ENCODE measurements at places on chromosomes 4 and X.

GRCh38 chrX:11458170-11458569 is 165.0 kb downstream of the AMELX start:
- no peak for DNase-seq

DNA sequence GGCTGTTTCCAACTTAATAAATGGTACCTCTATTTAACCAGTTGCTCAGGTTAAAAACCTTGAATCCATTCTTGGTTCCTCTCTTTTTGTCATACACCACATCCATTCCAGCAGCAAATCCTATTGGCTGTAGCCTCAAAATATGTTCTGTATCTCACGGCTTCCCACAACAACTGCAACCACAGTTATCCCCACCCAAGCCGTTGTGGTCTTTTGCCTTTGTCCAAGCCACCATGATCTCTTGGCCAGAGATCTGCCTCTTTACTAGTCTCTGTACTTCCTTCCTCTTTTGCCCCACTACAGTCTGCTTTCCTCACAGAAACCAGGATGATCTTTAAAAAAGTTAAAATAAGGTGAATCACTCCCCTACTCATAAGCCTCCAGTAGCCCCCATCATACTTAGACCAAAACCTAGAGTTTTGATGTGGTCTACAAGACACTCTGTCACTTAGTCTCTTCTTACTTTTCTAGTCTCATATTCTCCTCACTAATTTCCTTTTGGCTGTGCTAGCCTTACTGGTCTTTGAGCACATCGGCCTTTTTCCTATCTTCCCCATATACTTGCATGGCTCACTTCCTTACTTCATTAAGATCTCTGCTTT is 10.3 kb downstream of the MAOA start:
- DNase-seq = peak; percentile 10

GRCh38 chr4:1238676-1239000 is 10.3 kb downstream of the CTBP1 start:
- DNase-seq = no peak

DNA sequence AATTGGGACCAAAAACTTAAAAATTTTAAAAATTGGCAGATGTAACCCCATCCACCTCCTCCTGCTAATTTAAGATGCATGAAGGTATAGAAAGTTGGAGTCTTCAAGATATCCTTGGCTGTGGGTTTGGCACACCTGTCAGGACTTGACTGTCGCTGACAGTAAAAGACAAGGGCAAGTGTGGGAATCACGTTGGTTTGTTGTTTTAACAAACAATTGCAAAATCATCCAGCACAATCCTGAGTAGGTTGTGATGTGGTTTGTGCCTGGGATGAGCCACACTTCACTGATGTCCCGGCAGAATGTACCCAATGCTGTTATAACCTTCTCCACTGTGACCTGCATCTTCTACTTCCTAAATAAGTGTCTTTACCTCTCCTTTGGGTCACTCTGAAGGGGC is 24.0 kb downstream of the HOPX start:
- DNase-seq = no peak

- DNase-seq = no peak
Observed at GRCh38 chr4:100605144-100605543, 87.3 kb upstream of the EMCN start.

DNA sequence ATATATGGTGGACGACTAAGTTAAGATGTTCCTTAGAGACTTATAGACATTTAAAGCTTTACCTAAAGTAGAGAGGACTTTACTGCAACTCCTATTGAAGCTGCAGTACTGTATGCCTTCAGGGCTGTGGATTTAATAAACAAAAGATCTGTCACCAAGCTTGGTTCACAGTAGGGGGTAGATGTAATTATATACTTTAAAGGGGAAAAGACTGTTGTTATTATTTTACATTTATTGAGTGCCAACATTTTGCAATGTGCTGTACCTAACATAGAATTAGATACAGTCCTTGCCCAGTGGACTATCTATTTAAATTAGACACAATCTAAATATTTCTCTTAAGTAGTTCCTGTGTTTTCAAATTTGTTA is 67.2 kb downstream of the SLIT2 start:
- DNase-seq = no peak

GRCh38 chrX:65821721-65822496 is 154.5 kb downstream of the MSN start:
- DNase-seq = peak; percentile 25

DNA sequence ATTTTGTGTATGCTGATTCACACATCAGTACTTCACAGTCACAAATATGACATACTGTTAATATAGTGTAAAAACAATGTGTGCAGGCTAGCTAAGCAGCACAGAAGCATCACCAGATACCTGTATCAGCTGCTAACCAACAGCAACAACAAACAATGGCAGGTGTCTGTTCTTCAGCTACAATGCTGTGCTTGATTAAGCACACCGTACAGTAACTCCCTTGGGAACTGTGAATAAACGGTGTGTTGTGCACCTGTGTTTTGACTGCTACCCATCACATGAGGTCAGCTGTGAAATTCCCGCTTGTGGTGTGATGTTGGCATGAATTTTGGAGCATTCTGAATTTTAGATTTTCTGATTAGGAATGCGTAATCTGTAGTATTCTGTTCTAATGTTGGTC is 379.7 kb upstream of the FAT1 start:
- no peak for DNase-seq

- DNase-seq = no peak
Observed at GRCh38 chr4:107069049-107069448, 32.9 kb upstream of the DKK2 start.

GRCh38 chrX:63250253-63250868 is 100.8 kb downstream of the SPIN4 start:
- DNase-seq = peak; percentile 69

DNA sequence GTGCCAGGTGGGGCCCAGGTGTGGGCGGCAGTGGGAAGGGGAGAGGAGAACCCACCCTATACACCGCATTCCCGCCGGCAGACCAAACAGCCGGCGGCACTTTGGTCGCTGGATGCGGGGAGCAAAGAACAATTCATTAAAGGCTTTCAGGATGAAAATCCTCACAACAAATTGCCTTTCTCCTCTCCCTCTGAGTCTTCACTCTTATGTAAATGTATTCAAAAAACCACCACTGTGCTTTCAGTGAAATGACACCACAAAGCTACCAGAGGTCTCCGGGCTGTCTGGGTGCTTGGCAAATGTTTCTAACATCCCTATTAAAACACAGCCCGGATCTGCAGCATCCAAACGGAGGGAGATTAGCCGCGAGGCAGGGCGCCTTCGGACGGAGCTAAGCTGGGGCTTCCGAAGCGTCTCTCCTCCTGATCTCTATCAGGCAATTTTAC is 171.8 kb upstream of the TBL1X start:
- DNase-seq = no peak

DNA sequence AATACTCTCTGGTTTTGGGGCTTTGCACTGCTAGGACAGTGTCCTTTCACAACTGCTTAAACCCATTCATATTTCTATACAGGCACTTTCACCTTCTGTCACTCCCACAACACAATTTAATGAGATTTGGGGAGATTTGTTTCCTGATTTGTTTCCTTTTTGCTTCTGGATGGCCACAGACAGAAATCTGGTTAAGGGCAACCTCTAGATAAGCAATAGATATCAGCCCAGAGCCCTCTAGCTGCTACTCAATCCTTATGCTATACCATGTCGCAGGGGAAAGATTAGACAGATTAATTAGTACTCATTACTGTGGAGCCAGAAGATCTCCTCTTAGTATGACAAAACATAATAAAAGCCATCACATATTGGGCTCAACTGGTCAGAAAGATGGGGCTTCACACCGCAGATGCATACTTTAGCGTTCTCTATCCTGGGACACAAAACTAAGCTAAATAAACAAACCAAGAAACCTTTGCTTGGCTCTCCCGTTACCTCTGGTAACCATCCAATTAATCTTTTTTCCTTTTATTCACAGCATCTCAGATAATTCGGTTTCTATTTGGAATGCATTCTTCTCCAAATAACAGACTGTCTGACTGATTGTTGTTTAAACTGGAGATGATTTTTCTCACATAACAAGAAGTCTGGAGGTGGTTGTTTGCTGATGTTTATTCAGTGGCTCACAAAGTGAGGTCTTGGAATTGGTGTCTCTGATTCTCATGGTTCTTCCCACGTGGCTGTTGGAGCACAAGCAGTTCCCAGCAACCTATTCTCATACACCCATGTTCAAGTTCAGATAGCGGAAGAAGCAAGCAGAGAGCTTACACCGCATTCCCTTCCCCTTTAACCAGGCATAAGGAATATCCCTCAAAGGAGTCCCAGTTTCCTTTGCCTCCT is 41.0 kb upstream of the ZNF330 start:
- DNase-seq = no peak

DNA sequence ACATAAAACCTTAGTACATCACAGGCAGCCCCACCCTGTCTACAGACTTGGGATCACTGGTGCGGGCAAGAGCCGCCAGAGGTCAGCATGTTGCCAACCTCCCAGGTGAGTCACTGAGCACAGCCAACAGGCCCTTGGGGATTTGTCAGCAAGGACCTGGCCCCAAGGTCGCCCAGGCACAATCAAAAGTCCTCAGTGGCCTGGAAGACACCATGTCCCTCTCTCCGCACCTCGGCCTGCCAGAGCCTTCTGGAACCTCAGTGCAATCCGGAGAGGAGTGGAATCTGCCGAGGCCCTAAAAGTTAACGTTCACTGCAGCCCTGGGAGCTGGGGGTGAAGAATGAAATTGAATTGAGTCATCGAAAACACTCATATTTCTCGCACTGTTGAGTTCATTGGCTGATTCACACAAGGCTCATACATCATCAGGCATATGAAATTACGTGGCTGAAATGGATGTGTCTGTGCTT is 74.3 kb downstream of the WFS1 start:
- DNase-seq = no peak

DNA sequence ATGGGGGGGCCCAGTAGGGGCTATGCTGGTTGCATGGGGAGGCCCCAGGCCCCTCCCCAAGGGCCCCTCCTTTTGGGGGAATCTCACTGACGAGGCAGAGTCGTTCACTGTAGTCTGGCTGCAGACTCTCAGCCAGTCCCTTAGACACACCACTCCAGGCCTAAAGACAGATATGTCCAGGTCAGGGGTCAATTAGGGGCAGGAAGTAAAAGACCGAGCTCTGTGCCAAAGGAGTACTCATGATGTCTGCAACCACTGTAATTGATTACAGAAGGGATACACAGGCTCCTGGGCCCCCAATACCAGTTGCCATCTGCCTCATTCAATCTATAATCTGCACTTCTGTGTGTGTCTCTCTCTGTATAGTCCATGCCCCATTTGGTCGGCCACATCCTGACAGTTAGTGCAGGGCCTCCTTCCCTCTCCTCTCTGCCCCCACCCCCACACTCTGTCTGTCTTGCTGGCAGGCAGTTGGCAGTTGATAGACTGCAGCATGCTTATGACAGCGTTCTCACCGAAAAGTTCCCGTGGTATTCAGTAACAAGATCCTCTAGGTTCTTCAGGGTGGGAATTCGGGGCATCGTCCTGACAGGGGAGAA is 1.3 kb upstream of the CXorf65 start:
- DNase-seq = no peak

- DNase-seq = no peak
Observed at GRCh38 chr4:184541907-184542306, 67.6 kb upstream of the IRF2 start.

- no peak for DNase-seq
Observed at GRCh38 chr4:147326591-147326990, 154.3 kb upstream of the EDNRA start.

DNA sequence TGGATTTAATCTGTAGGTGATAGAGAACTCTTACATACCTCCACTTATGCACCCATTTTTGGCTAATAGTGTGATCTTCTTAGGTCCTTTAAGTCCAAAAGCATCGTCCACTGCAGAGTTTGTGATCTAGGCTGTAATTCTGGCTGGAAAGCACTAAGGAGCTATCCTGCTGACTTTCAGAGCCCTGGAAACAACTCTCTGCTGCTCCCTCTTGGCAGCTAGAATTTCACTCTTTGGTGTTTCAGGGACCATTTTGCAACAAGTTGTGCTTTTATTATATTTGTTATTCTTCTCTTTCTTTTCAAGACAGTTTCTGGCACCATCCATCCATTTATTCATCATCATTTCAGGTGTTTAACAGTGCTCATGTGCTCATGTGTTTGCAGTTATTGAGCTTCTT is 130.0 kb downstream of the RBM46 start:
- DNase-seq = no peak

DNA sequence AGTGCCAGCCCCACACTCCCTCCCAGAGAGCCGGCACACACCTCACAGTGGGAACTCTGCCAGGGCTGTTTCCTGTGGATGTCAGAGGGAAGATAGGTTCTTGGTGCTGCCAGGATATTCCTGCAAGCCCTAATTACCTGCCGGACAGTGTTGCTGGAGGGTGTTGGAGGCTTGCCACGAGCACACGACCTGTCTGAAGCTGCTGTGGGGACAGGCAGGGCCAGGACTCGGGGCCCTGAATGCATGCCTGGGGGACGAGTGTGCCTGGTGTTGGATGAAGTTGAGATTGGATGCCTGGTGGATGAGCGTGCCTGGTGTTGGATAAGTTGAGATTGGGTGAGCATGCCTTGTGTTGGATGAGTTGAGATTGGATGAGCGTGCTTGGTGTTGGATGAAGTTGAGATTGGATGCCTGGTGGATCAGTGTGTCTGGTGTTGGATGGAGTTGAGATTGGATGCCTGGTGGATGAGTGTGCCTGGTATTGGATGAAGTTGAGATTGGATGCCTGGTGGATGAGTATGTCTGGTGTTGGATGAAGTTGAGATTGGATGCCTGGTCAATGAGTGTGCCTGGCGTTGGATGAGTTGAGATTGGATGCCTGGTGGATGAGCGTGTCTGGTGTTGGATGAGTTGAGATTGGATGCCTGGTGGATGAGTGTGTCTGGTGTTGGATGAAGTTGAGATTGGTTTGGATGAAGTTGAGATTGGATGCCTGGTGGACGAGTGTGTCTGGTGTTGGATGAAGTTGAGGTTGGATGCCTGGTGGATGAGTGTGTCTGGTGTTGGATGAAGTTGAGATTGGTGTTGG is 23.2 kb upstream of the UVSSA start:
- no peak for DNase-seq

- DNase-seq = no peak
Observed at GRCh38 chr4:5186271-5187064, 135.2 kb downstream of the STK32B start.

DNA sequence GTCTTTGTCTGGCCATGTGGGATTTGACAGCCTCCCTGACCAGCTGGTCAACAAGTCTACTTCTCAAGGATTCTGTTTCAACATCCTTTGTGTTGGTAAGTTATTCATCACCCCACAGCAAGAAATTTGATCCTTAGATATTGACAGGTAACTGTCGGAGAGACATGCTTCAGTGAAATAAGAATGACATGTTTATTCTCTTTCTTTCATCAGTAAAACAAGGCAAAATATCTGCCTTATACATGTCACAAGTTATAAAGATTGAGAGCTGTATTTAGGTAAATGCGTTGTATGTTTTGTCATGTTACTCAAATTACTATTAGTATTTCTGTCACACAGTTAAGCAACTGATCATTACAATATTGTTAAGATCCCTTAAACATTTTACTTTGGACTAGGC is 46.9 kb downstream of the SEPTIN11 start:
- no peak for DNase-seq

- no peak for DNase-seq
Observed at GRCh38 chr4:950136-951020, 18.1 kb downstream of the TMEM175 start.

GRCh38 chrX:112163906-112164305 is 81.3 kb upstream of the TRPC5 start:
- no peak for DNase-seq
